ENCODE measurements at places on chromosomes 7 and 10.

DNA sequence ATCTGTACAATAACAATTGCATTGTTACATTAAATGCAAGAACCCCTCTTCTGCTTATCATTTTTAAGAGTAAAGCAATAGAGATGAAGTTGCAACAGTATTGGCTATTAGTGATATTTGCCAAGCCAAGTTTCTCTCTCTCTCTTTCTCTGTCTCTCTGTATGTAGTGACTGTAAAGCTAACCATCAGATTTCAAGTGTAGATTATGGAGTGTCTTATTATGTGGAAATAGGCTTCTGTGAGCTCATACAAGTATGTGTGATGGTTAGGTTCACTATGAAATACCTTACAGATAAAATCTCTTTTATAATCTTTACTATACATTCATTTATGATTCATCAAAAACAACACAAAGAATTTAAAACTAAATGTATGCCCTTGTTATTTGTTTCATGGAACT is 28.6 kb upstream of the NRP1 start:
- DNase-seq, result no peak

- DNase-seq, result no peak
These were observed 204.3 kb downstream of the MBL2 start for GRCh38 chr10:52568309-52568708.

DNA sequence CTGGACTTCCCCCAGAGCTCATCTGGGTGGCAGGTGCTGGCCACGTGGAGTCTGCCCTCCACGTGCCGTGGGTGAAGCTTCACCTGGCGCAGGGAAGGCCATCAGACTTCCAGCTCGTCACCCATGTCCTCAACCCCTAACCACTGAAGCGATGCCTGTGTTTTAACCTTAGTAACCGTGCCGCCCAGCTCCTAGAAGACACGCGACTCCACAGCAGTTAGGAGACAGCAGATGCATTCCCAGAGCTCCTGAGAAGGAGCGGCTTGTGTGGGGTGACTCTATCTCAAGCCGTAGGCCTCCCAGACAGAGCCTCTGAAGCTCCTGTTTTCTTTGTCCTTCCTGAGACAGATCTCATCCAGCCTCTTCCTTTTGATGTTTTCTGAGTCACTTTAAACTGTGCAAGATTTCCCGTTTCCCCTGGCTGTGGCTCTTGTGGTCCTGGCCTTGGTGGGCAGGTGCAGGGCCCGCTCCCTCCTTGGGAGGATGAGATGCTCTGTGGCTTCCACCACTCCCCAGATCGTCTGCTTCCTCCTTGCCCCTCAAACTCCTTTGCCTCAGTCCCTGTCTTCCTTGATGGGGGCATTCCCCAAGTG is 41.4 kb upstream of the AP5Z1 start:
- DNase-seq, result no peak

DNA sequence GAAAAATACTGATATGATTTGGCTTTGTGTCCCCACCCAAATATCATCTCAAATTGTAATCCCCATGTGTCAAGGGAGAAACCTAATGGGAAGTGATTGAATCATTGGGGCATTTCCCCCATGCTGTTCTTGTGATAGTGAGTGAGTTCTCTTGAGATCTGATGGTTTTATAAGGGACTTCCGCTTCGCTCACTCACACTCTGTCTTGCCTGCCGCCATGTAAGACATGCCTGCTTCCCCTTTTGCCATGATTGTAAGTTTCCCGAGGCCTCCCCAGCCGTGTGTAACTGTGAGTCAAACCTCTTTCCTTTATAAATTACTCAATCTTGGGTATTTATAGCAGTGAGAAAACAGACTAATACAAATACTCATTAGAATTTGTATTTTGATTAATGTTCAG is 5.1 kb upstream of the MRPS17 start:
- DNase-seq, result no peak

DNA sequence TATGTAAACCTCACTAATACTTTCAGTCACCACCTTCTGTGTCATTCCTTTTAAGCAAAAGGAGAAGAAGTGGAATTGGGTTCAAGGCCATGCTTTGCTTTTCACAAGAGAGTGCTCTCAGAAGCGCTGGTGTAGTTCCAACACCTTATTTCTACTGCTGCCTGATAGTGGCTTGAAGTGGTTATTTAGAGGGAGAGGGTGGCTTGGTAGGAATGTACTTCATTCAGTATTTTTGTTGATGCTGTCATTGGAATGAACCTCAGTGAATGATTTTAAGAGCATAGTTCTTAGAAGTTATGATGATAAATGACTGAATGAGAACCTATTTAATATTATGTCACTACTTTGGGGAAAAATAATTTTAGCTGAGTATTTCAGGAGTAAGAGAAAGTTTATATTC is 396.7 kb downstream of the EXOC4 start:
- no peak for DNase-seq
